Progenitor cell of endocrine pancreas (in vitro differentiated cells): ENCODE measurements at places on chromosomes 7 and 10. TPM values are rescaled to one million over a fixed set of nuclear protein-coding genes. Genes with fewer than 3 reads are reported as not detected.

DNA sequence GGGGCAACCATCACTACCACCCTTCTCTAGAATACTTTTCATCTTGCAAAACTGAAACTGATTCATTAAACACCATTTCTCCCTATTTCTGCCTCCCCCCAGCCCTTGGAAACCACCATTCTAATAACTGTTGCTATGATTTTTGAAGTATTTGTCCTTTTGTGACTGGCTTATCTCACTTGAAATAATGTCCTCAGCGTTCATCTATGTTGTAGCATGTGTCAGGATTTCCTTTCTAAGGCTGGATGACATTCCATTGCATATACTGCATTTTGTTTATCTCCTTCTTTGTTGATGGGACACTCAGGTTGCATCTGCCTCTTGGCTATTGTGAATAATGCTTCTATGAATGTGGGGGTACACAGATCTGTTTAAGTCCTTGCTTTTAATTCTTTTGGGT, 327.6 kb upstream of the ZNF32 start:
- DNase-seq, result no peak
- no peaks in the 10 kb centered on the region for H3K4me1 ChIP-seq
- H3K36me3 ChIP-seq, result no peaks in the 10 kb centered on the region
- H3K27ac ChIP-seq, result no peak overlapping the region
- H3K4me3 ChIP-seq, result no peak overlapping the region
- no peaks in the 10 kb centered on the region for H3K27me3 ChIP-seq

- no peaks in the 10 kb centered on the region for H3K36me3 ChIP-seq
- H3K27me3 ChIP-seq, result no peaks in the 10 kb centered on the region
- H3K4me3 ChIP-seq, result no peak overlapping the region
- H3K4me1 ChIP-seq, result no peaks in the 10 kb centered on the region
- no peak for DNase-seq
Measured at GRCh38 chr7:29639886-29640595, 76.4 kb downstream of the PRR15 start.

- H3K4me1 ChIP-seq, result peaks cover 10% of the 10 kb centered on the region
- no peaks in the 10 kb centered on the region for H3K36me3 ChIP-seq
- DNase-seq, result no peak
- H3K27me3 ChIP-seq, result peaks cover 42% of the 10 kb centered on the region
- H3K4me3 ChIP-seq, result no peak overlapping the region
- no peak overlapping the region for H3K27ac ChIP-seq
Measured at GRCh38 chr10:129394518-129395328, 72.3 kb upstream of the MGMT start.

DNA sequence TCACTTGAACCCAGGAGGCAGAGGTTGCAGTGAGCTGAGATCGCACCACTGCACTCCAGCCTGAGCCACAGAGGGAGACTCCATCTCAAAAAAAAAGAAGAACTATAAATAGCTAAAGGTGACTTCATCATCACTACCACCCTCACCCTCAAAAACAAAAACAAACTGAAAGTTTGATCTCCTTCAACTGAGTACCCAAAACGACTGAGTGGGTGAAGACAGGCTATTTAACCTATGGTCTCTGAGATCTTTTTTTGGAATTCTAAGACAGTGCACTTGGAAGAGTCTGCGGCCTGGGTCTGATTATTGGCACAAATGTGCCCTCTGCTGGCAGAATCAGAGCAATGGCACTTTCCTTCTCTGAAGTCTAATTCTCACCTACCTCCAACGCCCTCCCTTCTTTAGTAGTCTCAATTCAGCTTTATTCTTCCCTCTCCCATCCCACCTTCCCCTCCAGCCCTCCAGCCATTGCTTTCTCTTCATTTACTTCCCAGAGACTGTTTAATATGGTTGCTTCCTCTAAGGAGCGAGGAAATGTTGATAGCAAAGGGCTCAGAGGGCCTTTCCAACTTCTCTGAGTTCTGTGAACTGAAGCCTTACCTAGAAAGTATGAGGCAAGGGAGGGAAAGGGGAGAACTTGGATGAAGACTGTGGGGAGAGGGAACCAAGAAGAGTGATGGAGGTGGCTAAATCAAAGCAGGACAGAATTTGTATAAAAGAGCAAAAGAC, 2.9 kb upstream of the MYOZ1 start:
- H3K27me3 ChIP-seq, result peaks cover 24% of the 10 kb centered on the region
- H3K27ac ChIP-seq, result peak overlapping the region; percentile 63
- peak; percentile 41 for DNase-seq
- H3K36me3 ChIP-seq, result no peaks in the 10 kb centered on the region
- no peak overlapping the region for H3K4me3 ChIP-seq
- H3K4me1 ChIP-seq, result peaks cover 7% of the 10 kb centered on the region

- H3K27me3 ChIP-seq, result peaks cover 18% of the 10 kb centered on the region
- H3K36me3 ChIP-seq, result peaks cover 2% of the 10 kb centered on the region
- DNase-seq, result peak; percentile 4
- H3K27ac ChIP-seq, result peak overlapping the region; percentile 84
- H3K4me1 ChIP-seq, result peaks cover 4% of the 10 kb centered on the region
Measured at GRCh38 chr10:69506834-69507713, 55.8 kb downstream of the TSPAN15 start.

GRCh38 chr7:36287371-36288241, 102.1 kb upstream of the ANLN start:
- H3K4me1 ChIP-seq, result peaks cover 34% of the 10 kb centered on the region
- H3K27ac ChIP-seq, result peak overlapping the region; percentile 92
- H3K27me3 ChIP-seq, result no peaks in the 10 kb centered on the region
- H3K4me3 ChIP-seq, result no peak overlapping the region
- H3K36me3 ChIP-seq, result peaks cover 12% of the 10 kb centered on the region

GRCh38 chr7:1234881-1235500, 2.3 kb downstream of the UNCX start:
- no peak overlapping the region for H3K4me3 ChIP-seq
- peaks cover 3% of the 10 kb centered on the region for H3K4me1 ChIP-seq
- peaks cover 68% of the 10 kb centered on the region for H3K27me3 ChIP-seq
- no peak for DNase-seq
- no peaks in the 10 kb centered on the region for H3K36me3 ChIP-seq

DNA sequence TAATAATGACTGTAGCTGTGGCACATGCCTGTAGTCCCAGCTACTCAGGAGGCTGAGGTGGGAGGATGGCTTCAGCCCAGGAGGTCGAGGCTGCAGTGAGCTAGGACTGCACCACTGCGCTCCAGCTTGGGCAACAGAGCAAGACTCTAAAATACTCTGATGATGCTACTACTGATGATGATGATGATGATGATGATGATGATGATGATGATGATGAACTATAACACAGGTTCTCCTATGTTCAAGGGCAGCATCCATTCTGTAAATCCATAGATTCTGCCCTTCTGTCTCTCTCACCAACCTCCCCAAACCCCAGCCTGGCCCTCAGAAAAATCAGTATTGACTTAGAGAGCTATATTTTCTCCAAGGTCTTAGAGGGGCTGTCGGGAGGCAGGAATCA, 22.8 kb upstream of the EN2 start:
- no peaks in the 10 kb centered on the region for H3K36me3 ChIP-seq
- no peak overlapping the region for H3K27ac ChIP-seq
- H3K4me3 ChIP-seq, result no peak overlapping the region
- H3K27me3 ChIP-seq, result peaks cover 93% of the 10 kb centered on the region
- no peaks in the 10 kb centered on the region for H3K4me1 ChIP-seq
- no peak for DNase-seq

Gene PRLHR
- total RNA-seq, result 1.5 and 1.7 TPM in 2 replicates

Gene POU6F2
- 4.4 and 5.6 TPM in 2 replicates for total RNA-seq
